ENCODE measurements at places on chromosomes 13 and 19.

DNA sequence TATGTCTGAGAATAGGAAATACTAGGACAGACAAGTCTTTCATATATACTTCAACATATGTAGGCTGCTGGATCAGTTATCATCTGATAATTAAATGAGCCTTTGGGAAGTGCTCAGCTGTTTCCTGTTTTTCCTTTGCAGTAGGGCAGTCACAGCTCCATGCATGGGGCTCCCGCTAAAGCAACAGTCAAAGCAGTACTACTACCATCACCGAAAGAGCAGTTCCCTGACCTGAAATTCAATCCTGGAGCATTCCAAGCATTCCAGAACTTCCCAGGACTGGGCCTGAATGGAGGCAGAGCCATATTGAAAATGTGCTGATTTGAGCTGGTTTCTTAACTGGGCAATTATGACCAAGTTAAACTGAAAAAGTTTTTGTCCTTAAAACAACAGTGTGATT is 20.5 kb downstream of the MICU2 start:
- no peaks in the 10 kb centered on the region for H3K27me3 ChIP-seq
- H3K27ac ChIP-seq, result no peak overlapping the region
- H3K4me1 ChIP-seq, result peaks cover 3% of the 10 kb centered on the region

- no peak overlapping the region for H3K27ac ChIP-seq
- H3K4me3 ChIP-seq, result no peak overlapping the region
Observed at GRCh38 chr19:3618144-3618810, 8.3 kb downstream of the CACTIN start.

DNA sequence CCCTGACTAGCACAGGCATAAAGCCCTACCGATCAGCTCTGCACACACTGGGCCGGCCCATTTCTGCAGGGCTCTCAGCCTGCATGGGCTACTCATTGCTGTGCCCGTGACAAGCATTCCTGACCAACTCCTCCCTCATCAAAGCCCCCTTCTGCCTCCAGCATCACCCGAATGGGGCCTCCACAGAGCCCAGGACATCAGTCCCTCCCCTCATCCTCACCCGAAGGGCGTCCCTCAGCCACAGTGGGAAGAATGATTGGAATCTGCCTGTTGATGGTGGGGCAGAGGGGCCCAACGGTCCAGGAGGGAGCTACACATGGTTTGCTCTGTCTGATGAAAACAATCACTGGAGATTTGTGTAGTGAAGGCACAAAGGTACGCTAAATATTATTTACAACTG is 43.8 kb downstream of the SERP2 start:
- H3K27ac ChIP-seq, result no peak overlapping the region
- no peak for DNase-seq
- H3K4me3 ChIP-seq, result no peak overlapping the region
- H3K4me1 ChIP-seq, result no peaks in the 10 kb centered on the region
- H3K27me3 ChIP-seq, result no peaks in the 10 kb centered on the region

- H3K4me1 ChIP-seq, result no peaks in the 10 kb centered on the region
- H3K27ac ChIP-seq, result no peak overlapping the region
- DNase-seq, result no peak
- no peak overlapping the region for H3K4me3 ChIP-seq
Observed at GRCh38 chr13:110303644-110304043, 3.3 kb downstream of the COL4A1 start.

GRCh38 chr13:105491345-105491744 is 1044.1 kb downstream of the EFNB2 start:
- no peaks in the 10 kb centered on the region for H3K36me3 ChIP-seq
- DNase-seq, result no peak
- H3K4me3 ChIP-seq, result no peak overlapping the region
- H3K27me3 ChIP-seq, result no peaks in the 10 kb centered on the region

- H3K4me1 ChIP-seq, result no peaks in the 10 kb centered on the region
- no peak overlapping the region for H3K27ac ChIP-seq
- DNase-seq, result no peak
- H3K27me3 ChIP-seq, result no peaks in the 10 kb centered on the region
- H3K4me3 ChIP-seq, result no peak overlapping the region
- peaks cover 62% of the 10 kb centered on the region for H3K36me3 ChIP-seq
Observed at GRCh38 chr19:32359581-32359980, 14.2 kb downstream of the ZNF507 start.

DNA sequence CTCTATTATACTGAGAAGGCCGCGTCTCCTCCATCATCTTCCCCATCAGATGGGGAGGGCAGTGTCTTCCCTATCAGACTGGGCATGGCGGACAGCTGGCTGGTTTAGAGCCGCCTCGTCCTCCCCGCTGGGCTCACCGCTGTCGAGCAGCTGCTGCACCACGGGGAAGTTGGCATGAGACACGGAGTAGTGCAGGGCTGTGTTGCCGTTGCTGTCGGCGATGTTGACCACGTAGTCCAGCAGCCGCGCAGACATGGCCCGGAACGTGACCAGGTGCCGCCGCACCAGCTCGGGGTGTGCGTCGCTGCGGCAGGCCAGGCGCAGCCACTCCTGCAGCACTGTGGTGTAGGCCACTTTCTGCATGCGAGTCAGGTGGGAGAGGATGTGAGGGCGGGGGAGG is 18.8 kb upstream of the SPC24 start:
- H3K27ac ChIP-seq, result no peak overlapping the region
- DNase-seq, result no peak
- no peaks in the 10 kb centered on the region for H3K27me3 ChIP-seq
- no peaks in the 10 kb centered on the region for H3K4me1 ChIP-seq
